ENCODE measurements at places on chromosomes 13 and 19. TPM values are rescaled to one million over a fixed set of nuclear protein-coding genes. Genes with fewer than 3 reads are reported as not detected.

DNA sequence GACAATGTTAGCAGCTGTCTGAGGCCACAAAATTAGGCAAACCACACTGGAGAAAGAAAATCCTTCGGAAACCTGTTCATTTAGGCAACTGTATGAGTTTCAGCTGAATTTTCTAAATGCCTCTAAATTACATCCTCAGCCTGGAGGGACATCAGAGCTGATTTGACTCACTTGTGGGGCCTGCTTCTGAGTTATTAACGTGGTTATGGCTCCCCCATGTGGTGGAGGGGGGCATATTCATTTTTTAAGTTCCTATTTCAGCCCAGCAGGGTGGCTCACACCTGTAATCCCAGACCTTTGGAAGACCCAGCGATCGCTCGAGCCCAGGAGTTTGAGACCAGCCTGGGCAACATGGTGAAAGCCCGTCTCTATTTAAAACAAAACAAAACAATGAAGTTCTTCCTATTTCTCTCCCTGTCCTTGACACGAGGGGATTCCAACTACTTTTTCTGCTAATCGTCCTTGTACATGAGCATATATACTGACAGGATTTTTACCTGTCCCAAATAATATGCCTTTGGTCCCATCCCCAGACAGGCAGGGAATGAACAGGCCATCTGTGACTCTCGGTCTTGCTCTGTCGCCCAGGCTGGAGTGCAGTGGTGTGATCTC, 31.5 kb upstream of the HIF3A start:
- DNase-seq: peak; percentile 82

- DNase-seq: peak; percentile 59
These were observed 101.3 kb downstream of the ARHGEF7 start for GRCh38 chr13:111216166-111216960.

DNA sequence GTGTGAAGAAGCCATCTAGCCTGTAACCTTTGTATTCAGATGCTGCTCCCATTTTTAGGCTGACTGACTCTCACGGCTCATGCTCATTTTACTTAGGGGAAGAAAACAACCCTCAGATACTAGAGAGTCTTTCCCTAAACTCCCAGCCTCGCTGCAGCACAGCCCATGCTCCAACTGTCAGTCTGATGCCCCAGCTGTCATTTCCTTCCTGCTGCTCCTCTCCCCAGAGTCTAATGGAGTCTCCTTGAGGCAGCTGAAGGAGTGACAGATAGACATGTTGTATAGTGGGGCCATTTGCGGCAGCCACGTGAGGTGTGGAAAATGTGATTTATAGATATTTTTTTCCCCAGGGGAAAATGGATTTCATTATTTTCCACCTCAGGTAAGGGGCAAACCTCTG, 59.2 kb upstream of the OLFM4 start:
- DNase-seq: no peak

Gene GAS6
- total RNA-seq: 0.73 TPM

Gene CLEC17A
- 2.4 TPM for total RNA-seq

Gene WDR87
- total RNA-seq: not detected

- DNase-seq: no peak
These were observed 8.1 kb downstream of the SULT2B1 start for GRCh38 chr19:48560095-48560530.

- DNase-seq: no peak
These were observed 1662.6 kb upstream of the MIR17HG start for GRCh38 chr13:89684896-89685295.

DNA sequence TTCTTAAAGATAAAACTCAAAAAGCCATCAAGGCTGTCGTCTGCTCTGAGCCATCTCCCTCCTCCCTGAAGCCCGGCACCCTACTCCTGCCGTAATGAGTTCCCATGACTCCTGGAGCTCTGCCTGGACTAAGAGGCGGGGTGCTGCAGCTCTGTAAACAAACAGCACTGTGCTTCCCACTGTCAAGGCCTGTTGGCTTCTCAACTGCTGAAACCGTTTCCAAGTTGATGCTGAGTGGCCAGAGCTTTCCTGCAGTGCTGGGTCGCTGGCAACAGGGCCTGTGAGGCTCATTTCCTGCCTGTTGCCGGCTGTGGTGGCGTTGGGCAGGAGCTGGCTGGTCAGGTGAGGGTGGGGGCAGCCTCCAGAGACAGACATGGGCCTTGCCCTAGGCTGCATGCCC, 26.7 kb upstream of the ISYNA1 start:
- no peak for DNase-seq

DNA sequence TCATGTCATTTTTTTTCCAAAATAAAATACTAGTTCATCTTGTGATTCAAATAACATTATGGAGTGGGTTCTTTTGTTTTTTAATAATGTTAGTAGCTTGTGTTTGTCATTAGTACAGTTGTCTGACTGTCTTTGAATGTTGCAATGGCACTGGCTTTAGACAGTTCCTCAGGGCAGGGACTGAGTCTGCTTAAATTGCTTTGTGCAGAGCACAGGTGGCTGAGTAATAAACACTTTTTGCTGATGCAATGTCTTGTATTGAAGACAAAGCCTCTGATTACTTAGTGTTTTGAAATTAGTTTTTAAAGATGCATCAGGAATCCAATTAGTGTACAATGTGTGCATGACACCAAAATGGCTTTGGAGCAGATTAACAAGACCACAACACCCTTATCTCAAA, 88.7 kb upstream of the PCDH9 start:
- no peak for DNase-seq

GRCh38 chr19:3822683-3823349, 36.6 kb upstream of the MATK start:
- DNase-seq: no peak

- DNase-seq: no peak
These were observed 8.2 kb downstream of the NFIC start for GRCh38 chr19:3374369-3375112.

Gene PSG2
- total RNA-seq: not detected

DNA sequence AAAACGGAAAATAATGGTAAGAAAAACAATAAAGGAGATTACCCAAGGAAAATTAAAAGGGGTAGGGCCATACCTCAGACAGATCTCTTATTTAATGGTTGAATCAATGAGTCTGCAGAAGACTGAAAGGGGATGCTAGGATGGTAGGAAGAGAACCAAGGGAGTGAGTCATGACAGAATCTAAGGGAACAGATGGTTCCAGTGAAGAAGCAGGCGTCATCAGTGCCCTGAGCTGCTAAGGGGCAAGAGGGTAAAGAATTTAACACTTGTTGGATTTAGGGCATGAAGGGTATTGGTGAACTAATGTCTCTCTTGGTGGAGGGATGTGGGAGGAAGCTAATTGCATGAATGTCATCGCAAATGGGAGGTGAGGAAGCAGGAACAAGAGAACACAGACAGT, 329.2 kb upstream of the TSHZ3 start:
- no peak for DNase-seq

- DNase-seq: no peak
These were observed 336.5 kb downstream of the FOXO1 start for GRCh38 chr13:40329781-40330485.

DNA sequence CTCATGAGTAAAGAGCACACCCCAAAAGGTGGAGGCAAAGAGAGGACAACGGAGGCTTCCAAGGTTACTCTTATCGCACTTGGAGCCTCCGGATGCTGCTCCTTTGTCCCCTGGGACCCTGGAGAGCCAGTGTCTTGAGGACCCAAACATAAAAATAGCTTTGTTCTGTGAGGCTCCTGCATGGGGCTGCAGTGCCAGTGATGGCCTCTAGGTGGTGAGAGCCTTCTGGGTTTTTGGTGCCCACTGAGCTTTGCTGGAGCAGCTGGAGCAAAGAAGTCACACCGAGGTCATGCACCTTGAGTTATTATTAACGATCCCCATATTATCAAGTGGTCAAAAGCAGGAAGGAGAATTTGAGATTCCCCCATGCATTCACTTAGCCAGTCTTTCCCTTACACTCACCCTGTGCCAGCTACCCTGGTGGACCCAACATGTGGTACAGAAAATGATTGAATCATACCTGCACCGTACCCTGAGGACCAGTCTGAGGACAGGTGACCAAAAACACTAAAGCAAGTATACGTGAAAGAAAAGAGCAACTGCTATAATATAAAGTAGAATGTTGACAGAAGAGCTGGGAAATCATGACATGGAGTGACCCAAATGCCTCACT, 41.5 kb downstream of the ZNF682 start:
- peak; percentile 72 for DNase-seq

- DNase-seq: no peak
These were observed 28.1 kb upstream of the WDR18 start for GRCh38 chr19:955803-956765.

Gene PDE4C
- total RNA-seq: not detected

Gene TUBGCP3
- total RNA-seq: 57.2 TPM

DNA sequence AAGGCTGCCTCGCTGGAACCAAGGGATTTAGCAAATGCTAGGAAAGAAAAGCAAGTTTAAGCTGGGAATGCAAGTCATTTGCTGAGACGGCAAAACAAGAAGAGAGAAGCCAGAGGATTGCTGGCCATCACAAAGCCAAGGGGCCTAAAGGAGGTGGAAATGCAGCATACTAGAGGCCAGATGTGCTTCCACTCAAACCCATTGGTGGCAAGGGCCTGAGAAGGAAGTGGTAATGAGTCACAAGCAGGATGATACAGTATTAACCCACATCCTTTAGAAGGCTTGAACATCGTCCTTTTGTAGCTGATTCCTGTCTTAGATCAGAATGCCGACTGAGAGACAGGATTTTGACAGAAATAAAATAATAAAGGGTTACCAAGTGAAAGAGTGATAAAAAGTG, 68.2 kb downstream of the ITGBL1 start:
- peak; percentile 29 for DNase-seq

DNA sequence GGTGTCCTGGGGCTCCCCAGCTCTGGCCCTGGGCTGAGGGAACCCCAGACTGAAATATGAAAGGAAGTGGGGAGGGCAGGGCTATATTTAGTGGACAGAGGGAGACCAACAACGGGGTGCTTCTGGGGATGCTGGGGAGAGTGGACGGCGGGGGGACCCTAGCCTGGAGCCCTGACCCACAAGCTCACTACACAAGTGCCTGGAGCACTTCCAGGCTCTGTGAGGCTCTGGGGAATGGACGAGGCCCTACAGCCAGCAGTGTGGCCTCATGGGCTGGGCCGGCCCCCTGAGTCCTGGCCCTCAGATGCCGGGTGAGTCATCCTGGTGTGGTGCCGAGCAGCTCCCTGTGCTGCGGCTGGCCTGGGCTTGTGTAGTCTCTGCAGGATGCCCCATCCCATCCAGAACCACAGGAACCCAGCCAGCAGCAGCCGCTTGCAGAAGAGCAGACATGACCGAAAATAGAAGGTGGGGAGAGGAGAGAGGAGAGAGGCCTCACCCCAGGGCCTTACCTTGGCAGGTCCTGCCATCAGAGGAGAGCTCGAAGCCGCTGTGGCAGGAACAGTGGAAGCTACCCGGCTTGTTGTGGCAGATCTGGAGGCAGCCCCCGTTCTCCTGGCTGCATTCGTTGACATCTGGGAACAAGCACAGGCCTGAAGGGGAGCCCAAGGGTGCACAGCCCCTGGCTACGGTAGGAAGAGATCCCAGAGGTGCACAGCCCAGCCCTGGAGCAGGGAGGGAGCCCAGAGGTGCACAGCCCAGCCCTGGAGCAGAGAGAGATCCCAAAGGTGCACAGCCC, 26.1 kb downstream of the GAS6 start:
- no peak for DNase-seq

DNA sequence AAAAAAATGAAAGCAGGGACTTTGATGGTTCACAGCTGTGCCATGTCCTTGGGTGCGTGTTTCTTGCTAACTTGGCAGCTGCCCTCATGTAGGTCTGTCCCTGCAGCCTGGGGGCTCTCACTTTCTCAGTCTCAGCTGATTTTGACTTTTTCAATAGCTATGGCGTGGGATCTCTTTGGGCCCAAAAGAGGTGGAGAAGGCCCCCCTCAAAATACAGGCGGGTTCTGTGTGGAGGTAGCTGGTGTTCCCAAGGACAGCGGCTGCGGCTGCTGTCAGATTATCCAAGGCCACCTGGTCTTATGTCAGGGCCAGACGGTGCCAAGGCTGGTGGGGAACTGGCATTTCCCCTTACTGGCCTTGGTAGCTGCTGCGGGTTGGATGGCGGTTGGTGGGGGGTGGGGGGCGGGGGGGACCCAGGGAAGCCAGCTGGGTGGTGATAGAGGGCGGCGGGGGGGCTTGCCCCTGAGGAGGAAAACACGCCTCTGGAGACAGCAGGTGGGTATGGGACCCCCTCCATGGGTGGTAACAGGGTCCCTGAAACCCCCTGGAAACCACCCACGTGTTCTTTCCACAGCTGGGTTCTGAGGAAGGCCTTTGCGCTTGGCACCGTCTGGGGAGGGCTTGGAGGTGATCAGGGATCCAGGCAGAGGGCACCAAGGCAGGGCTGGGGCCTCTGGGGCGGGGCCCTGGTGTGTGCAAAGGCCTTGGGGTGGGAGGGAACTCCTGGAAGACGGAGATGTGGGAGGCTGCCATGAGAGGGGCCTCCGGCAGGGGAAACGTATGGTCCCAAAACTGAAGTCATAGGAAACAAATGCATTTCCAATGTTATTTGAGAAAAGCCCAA, 4.1 kb downstream of the TIMM13 start:
- no peak for DNase-seq

GRCh38 chr13:45519493-45519892, 54.8 kb downstream of the COG3 start:
- no peak for DNase-seq
